Stimulated activated CD8-positive, alpha-beta memory T cell treated with anti-CD3 and anti-CD28 coated beads, Interleukin-4, amount 100 ng/mL, for 24 hours (primary cell): ENCODE measurements at places on chromosomes 16 and 17.

DNA sequence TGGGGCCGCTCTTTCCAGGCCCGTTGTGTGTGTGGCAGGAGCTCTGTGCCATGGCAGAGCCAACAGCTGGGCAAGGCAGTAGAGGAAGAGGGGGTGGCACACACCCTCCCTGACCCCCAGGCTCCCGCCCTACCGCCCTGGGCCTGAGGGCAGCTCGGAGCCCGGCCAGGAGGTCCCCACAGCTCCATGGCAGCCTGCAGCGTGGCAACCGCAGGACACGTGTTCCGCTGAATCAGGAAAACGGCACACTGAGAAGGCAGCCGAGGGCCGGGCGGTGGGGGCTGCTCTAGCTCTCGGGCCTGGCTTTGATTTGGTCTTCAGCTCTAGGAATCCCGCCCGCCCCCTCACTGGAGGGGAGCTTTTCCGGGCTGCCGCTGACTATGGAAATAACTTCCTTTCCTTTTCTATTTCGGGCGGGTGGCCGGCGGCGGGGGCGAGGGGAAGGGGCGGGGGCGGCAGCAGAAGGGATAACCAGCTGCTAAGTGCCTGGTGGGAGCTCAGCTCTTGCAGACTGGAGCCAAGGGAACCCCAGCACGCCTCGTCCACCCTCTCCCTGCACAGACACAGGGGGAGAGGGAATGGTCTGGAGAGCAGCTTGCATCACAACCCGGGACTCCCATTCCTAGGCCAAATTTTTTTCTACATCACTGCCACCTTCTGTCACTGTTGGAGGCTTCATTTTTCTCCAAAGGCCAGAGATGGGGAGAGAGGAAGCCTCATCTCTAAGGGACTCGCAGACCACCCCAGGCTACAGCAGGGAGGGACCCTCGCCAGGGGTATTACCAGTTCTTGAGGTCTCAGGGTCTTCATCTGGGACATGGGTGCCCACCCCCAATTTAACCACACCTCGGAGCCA lies 24.8 kb upstream of the MRPS23 start:
- DNase-seq: no peak

- no peak for DNase-seq
Observed at GRCh38 chr16:19331794-19332193, 46.3 kb downstream of the CLEC19A start.

DNA sequence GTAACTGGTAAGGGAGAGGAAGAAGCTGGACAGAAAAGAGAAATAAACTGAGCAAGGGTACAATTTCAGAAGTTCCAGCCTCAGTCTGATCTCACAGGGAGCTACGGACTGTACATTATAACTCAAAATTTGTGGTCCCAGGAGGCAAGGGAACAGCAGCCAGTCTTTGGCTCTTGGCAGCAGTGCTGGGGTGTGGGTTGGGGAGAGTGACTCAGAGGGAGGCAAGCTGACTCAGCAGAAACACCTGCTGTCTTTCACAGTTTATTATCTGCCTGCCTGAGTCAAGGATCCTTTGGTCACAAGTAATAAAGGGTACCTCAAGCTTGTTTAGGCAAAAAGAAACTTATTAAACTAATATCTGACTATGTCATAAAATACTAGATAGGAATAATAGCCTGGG lies 73.5 kb upstream of the KIF2B start:
- no peak for DNase-seq

GRCh38 chr17:59620518-59621259 lies 994 bp downstream of the CLTC start:
- DNase-seq: peak; percentile 37

DNA sequence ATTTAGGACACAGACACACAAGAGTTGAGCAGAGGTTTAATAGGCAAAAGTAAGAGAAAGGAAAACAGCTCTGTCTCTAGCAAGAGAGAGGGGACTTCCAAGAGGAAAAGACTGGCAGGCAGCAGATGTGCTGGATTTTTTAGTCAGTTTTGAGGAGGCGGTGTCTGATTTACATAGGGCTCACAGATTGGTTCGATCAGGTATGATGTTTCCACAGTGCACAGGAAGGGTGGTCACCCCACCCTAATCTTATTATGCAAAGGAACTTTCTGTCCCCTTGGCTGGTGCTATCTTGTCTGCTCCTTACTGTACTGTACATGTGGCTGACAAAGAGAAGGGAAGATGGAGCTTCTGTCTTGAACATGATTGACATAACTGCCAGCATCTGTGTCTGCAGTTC lies 25.3 kb downstream of the BFAR start:
- DNase-seq: no peak

- DNase-seq: no peak
Observed at GRCh38 chr17:4540224-4540651, 14.9 kb downstream of the MYBBP1A start.

- no peak for DNase-seq
Observed at GRCh38 chr17:56679115-56679776, 85.7 kb downstream of the NOG start.

DNA sequence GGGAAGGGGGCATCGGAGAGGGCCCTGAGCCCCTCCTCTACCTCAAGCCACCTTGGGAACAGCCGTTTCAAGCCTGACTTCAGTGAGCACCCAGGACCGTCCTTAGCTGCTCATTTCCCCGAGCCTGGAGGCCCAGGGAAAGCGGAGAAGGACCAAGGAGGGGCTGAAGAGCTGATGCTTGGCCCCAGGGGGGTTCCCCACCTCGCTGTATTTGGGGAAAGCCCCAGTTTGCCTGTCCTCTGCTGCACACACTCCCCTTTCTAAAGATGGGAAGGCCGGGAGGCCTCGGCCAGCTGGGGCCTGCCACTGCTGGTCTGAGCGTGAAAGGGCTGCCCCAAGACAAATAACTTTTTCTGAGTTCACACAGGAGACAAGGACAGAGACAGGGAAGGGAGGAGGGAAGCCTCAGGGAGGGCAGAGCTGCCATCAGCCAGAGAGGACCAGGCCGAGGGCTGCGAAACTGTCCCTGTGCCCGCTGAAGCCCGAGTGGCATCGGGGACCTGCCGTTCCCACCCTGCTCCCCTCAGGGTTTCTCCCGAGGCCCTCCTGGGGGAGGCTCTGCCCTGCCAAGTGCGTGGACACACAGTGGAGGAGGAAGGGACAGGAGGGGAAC lies 11.6 kb downstream of the ZACN start:
- DNase-seq: no peak

GRCh38 chr16:82366462-82366861 lies 196.4 kb upstream of the MPHOSPH6 start:
- DNase-seq: no peak

DNA sequence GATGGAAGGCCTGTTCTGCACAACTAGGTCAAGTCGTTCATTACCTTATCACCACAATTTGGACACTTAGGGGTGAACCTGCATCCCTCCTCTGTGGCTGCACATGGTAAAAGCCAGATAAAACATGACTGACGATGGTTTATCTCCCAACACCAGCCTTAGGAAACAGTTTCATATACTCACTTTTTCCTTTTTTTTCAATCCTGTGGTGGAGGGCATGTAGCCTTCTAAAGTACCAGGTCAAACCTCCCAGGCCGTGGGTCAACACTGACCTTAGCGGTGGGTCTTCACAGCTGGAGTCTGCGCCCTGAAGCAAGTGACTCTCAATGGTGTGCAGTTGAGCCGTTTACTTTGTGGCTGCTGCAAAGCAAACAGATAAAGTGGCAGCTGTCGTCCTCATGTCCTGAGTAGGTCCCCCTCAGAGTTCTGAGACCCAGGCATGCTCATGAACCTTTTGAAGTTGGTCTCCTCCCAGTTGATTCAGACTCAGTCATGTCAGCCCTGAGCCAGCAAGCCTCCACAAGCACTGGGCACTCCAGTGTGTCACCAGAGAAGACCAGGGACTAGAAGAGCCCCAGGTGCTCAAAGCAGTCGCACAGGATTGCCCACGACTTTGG lies 5.9 kb downstream of the FAHD1 start:
- DNase-seq: no peak

DNA sequence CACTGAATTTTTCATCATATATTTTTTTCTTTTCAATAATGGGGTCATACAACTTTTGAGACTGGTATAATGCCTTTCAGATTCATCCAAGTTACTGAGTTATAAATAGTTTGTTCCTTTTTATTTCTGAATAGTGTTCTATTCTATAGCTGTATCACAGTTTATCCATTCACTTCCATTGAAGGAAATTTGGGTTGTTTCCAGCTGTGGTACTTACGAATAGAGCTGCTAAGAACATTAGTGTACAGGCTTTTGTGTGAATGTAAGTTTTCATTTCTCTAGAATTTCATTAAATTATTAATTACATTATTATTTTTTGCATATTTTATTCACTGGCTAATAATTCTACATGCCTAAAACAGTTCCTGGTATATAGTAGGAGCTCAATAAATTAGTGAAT lies 52.9 kb downstream of the SNTB2 start:
- no peak for DNase-seq

GRCh38 chr16:1895949-1896675 lies 22.1 kb downstream of the HS3ST6 start:
- DNase-seq: no peak

- DNase-seq: no peak
Observed at GRCh38 chr17:48491527-48492273, 39.1 kb downstream of the HOXB1 start.

GRCh38 chr17:65104541-65104940 lies 32.6 kb upstream of the RGS9 start:
- no peak for DNase-seq

- no peak for DNase-seq
Observed at GRCh38 chr16:845351-845745, 44.8 kb upstream of the GNG13 start.

- DNase-seq: no peak
Observed at GRCh38 chr17:72684405-72685020, 408.0 kb downstream of the SLC39A11 start.

DNA sequence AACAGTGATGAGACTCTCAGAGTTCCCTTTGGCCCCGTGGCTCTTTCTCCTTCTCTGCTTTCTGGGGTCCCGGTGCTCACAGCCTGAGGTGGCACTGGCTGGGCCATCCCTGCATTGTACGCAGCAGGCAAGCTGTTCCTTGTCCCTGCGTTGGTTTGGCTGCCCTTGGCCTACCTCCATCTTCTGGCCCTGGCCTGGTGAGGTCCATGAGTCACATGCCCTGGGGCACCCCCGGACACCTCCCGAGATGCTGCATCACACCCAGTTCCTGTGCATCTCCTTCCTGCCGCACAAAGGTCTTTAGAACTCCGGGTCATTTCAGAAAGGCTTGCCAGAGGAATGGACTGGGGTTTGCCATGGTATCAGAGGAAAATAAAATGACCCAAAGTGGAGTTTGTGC lies 9.5 kb downstream of the SULT1A2 start:
- no peak for DNase-seq

DNA sequence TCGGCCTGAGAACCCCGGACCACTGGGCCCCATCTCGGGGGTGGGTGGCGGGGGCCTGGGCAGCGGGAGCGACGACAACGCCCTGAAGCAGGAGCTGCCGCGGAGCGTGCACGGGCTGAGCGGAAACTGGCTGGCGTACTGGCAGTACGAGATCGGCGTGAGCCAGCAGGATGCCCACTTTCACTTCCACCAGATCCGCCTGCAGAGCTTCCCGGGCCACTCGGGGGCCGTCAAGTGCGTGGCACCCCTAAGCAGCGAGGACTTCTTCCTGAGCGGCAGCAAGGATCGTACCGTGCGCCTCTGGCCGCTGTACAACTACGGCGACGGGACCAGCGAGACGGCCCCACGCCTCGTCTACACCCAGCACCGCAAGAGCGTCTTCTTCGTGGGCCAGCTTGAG lies 8.9 kb upstream of the SERPINF2 start:
- DNase-seq: no peak

DNA sequence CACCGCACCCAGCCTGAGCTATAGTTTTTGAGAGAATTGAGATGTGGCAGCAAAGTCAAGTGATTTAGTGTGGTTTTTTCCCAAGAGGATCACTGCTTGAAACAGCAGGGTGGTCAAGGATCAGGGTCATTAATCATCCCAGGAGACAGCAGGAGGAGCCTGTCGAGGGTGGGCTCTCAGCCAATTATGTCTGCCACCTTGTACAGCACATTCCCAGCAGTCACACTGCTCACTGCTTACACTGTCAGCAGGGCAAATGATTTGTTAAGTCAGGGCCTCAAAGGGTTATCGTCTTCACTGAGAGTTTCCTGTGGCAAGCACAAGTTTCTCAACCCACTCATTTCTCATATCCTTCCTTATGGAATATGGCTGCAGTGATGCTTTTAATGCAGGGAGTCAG lies 13.2 kb downstream of the B3GNT9 start:
- DNase-seq: no peak

DNA sequence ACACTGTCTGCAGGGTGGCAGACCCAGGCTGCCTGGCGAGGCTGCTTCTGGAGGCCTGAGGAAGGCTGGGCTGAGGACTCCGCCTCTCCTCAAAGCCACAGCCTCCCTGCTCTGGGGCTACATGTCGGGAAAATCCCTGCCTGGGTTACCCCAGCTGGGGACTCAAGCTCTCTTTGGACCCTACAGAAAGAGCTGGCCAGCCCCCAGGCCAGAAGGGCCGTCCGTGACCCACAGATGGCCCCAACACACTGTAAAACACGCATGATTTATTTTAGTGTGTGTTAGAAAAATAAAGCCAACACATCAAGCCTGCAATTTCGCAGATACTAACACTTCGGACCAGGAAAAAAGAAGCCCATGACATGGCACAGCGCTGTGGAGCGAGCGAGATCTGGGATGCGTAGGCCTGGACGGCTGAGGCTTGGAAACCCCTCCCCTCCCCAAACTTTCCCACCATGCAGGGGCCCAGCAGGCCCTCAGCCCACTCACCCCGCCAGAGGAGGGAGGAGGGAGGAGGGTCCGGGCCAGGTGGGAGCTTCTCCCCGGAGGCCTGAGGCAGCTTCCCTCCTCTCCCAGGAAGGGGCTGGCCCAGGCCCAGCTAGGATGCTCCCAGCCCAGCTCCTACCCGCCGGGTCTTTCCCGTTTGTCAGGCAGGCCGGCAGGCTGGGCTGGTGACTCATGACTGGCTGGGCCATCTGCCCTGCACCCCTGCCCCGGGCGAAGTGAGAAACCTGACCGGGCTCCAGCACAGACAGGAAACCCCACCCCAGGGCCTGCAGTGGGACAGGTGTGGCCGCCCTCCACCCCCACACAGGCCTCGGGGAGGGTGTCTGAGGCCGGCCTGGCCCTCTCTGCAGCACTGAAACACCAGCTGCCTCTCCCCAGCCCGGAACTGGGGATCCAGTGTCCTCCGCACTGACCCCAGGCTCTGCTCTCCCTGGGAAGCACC lies 34.1 kb upstream of the SLC38A10 start:
- no peak for DNase-seq

GRCh38 chr17:31309556-31309955 lies 4.3 kb downstream of the EVI2B start:
- DNase-seq: no peak

GRCh38 chr16:57432989-57433388 lies 14.2 kb downstream of the CIAPIN1 start:
- DNase-seq: no peak

GRCh38 chr16:4240624-4241023 lies 1.3 kb downstream of the SRL start:
- DNase-seq: no peak
